ENCODE measurements at places on chromosomes 2 and 18. TPM values are rescaled to one million over a fixed set of nuclear protein-coding genes. Genes with fewer than 3 reads are reported as not detected.

Gene ACMSD
- total RNA-seq, result not detected

Gene WDR54
- total RNA-seq, result 35.6 TPM

- H3K36me3 ChIP-seq, result no peaks in the 10 kb centered on the region
- H3K27me3 ChIP-seq, result peaks cover 22% of the 10 kb centered on the region
- H3K27ac ChIP-seq, result no peak overlapping the region
- no peaks in the 10 kb centered on the region for H3K4me1 ChIP-seq
- no peak overlapping the region for H3K4me3 ChIP-seq
- DNase-seq, result no peak
Observed at GRCh38 chr18:22195052-22195451, 25.7 kb downstream of the GATA6 start.

DNA sequence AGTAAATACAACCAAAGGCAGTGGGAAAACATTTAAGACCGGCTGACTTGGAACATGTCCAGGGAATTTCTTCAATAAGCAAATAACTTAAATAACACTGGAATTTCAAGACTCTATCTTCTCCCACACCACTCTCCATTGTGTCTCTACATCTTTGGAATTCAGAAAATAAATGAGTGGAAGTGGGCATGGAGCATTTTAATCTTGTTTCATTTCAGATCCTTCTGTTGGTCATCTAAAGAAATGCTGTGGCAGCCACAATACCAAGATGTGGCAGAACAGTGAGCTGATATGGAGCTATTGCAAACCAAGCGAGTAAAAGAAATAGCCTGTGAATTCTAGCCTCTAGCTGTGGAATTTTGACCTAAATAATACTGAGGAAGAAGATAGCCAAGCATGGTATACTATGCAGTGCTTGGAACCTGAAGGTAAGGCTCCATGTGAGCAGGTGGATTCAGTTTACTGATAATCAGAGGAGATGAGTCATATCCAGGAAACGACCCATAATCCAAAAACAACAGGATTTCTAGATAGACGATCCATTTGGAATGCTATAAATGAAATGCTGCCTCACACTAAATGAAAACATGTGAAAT, 157.1 kb upstream of the SCN7A start:
- DNase-seq, result no peak
- H3K4me3 ChIP-seq, result no peak overlapping the region
- no peaks in the 10 kb centered on the region for H3K27me3 ChIP-seq
- no peaks in the 10 kb centered on the region for H3K4me1 ChIP-seq

DNA sequence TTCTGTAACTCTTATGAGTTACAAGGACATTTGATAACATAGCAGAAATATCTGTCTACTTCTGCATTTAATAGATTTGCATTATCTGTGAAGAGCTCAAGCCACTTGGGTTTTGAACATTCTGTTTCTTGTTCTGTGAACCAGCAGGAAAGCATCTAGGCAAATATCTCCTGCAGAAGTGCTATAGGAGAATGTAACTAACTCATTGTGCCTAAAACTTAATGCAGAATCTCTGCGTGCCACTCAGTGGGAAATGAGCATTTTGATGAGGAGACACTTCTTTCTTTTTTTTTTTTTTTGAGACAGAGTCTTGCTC, 63.5 kb downstream of the MYOM1 start:
- H3K27ac ChIP-seq, result no peak overlapping the region
- H3K4me3 ChIP-seq, result no peak overlapping the region
- H3K27me3 ChIP-seq, result no peaks in the 10 kb centered on the region

GRCh38 chr18:21194871-21195771, 46.9 kb upstream of the GREB1L start:
- no peaks in the 10 kb centered on the region for H3K4me1 ChIP-seq
- no peak overlapping the region for H3K27ac ChIP-seq
- no peaks in the 10 kb centered on the region for H3K36me3 ChIP-seq
- no peak overlapping the region for H3K4me3 ChIP-seq

DNA sequence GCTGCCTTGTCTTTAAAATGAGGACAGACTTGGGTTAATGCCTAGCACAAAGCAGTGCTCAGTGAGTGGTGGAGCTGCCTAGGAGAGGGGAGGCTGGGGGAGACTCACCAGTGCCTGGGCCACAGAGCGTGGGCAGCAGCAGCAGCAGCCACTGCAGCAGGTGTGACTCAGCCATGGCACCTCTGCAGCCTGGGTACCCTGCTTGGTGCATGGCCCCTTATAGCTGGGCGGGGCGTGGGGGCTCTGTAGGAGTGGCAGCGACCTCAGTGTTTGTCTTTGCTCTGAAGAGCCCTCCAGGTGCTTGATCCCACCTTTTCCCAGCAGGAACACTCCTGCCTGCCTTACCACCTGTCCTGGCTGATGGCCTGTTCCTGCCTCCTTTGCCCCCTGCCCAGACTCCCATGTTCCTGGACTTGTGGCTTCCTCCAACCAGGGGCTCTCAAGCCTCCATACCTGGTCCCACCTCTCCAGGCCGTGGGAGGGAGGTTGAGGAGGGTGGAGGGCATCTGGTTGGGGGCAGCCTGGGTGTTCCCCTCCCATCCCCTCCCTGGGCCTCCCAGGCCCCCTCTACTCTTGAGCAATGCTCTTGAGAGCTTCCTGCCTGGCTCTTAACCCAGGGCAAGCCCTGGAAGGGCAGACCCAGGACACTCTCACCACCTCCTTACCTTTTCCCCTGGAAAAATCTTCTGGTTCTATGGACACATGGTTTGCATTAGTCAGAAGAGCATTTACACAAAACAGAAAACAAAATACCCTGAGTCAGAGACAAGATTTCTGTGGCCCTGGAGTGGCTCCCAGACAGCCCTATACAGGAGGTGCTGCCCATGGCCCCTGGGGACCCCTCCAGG, at the start of gene SFTPB:
Gene SFTPB, minus strand, starts transcription at position 191 of the 848 bp plus-strand sequence. Its CDS starts 16 bp downstream, at position 175.
- no peaks in the 10 kb centered on the region for H3K27me3 ChIP-seq
- H3K36me3 ChIP-seq, result no peaks in the 10 kb centered on the region

DNA sequence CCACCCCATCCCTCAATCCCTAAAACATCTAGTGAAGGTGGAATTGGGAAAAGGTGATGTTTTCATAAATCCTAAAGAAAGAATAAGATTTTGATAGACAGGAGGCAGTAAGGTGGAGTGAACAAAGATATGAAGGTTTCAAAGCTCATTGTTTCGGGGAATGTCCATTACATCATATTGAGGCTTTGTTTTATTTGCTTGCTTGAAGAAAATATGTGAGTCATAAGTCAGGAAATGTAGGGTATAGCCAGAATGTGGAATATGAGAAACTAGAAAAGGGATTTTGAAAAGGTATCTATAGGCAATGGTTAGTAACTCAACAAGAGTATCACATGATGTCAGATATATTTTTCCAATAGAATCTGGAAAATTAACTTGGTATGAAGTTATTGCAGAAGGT, 1178.5 kb upstream of the ACVR2A start:
- H3K27ac ChIP-seq, result no peak overlapping the region
- H3K27me3 ChIP-seq, result no peaks in the 10 kb centered on the region
- DNase-seq, result no peak
- H3K36me3 ChIP-seq, result no peaks in the 10 kb centered on the region
- no peaks in the 10 kb centered on the region for H3K4me1 ChIP-seq
